ENCODE measurements at places on chromosomes 3 and 15.

DNA sequence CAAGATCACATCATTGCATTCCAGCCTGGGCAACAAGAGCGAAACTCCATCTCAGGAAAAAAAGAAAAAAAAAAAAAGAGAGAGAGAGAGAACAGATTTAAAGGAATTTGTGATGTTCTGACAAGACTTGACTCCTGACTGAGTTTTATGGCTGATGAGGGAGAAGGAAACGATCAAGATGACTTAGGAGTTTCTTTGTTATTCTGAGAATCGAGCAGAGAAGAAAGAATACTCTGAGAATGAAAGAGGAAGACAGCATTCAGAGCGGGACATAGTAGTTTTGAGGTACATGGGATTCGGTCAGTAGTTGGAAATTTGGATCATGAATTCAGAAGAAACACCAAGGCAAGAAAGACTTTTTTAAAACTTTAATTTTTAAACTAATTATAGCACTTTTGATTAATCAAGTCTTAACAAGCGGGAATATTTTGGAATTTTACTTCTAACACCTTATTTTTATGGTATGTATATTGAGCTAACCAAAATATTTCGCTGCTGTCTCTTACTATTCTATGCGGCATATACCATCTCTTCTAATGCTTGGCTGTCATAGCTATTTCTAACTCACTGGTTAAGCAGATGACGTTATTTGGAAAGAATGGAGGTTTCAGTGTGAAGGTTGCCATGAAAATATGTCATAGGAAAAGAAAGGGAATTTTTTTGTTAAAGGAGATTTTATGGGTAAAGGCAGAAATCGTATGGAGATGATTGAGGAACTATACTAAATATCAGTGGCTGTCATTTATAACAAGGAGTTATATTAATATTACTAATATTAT is 644.1 kb downstream of the RBMS3 start:
- no peak for DNase-seq

DNA sequence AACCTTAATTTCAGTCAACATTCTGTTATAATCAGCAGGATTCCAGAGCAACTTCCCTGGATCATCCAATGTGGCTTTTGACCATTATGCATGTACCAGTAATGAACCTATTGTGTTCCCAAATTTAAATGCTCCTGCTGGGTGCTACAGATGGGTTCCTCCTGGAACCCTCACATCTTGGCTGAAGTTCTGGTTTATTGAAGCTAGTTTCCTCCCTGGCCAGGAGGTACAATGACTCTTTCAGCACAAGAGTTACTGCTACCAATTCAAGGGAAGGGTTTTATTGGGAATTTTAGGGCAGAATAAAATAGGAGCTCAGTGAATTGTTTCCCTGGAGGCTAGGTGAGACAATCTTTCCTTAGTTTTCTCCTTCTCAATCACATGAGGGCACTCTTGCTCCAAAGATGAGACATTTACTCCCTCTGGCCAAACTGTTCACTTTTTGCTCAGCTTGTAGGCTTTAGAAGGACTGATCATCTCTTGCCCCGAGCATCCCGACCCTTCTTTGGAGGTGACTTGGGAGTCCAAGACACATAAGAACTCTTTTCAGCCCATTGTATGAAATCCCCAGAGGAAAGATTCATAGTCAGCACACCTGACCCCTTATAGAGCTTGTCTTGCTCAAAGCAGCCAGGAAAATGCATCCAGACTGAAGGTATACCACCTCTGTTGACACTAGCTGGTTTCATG is 8.8 kb upstream of the NPHP3 start:
- no peak for DNase-seq

- DNase-seq: no peak
These were observed 12.4 kb downstream of the RIOX2 start for GRCh38 chr3:97959872-97960271.

- no peak for DNase-seq
These were observed 95.2 kb downstream of the AQP9 start for GRCh38 chr15:58233341-58233740.

DNA sequence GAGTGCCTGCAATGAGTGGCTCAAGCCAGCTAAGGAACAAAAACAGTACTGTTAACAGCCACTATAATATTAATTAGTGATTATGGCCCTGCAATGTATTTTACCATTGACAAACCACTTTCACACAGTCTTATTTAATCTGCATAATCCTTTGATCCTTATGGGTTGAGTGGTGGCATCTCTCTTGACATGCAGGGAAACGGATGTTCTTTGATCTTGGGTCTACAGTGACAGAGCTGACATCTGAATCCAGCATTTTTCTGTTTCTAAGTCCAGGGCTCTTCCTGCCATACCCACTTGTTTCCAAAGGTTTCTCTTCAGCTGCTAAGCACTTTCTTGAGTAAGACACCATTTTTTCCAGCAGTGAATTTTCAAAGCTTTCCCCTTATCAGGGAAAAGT is 277.7 kb upstream of the ROPN1 start:
- no peak for DNase-seq

DNA sequence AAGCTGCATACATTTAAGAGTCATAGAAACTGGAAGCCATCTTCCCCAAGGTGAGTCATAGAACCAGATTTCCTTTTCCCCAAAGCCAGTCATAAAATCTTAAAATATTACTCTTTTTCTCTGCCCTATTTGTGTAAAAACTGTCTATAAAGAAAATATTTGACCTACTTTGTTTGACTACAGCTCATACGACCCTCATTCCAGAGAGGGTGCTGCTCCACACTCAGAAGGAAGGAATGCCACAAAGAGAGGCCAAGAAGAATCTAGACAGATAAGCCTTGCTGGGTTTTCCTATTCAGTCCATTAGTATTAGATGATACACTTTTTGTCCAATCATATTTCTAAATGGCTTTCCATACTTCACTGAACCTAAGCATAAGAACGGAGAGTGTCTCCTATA is 671.6 kb upstream of the SGO1 start:
- DNase-seq: no peak

GRCh38 chr15:44250566-44251205 is 37.8 kb upstream of the GOLM2 start:
- DNase-seq: no peak

- DNase-seq: no peak
These were observed 34.5 kb downstream of the MGLL start for GRCh38 chr3:127787571-127788365.

DNA sequence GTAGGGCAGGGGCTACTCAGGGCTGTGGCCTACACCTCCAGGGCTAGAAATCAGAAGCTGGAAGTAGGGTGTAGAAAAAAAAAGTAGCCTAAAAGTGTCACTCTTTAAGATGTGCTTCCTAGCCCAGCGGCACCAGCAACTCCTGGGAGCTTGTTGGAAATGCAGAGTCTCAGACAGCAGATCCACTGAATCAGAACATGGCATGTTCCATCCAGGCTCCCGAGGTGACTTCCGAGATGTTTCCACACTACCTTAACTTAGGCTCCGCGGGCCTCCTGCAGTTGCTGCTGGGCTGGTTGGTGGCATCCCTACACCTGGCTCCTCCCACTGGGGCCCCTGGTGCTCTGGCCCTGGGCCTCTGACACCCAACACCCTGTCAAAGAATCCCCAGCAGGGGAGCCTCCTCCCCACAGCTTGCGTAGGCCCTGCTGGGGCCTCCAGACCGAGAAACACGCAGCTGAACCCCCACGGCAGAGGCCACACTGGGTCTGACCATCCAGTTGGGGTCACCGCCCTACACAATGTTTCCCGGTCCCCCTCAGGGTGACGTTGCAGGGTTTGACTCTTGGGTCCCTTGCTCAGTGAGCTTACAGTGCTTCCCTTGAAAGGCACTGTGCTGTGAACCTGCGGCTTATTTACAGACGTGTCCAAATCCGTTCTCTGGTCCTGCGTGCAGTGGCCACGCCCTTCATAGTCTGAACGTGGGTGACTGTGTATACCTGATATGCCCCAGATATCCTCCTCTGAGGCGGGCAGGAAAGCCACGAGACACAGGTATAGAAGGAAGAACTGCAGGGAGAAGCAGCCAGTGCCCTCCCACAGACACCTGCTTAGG is 46.5 kb downstream of the FAM174B start:
- DNase-seq: no peak

GRCh38 chr15:65791335-65792137 is 557 bp downstream of the DENND4A start:
- DNase-seq: no peak

DNA sequence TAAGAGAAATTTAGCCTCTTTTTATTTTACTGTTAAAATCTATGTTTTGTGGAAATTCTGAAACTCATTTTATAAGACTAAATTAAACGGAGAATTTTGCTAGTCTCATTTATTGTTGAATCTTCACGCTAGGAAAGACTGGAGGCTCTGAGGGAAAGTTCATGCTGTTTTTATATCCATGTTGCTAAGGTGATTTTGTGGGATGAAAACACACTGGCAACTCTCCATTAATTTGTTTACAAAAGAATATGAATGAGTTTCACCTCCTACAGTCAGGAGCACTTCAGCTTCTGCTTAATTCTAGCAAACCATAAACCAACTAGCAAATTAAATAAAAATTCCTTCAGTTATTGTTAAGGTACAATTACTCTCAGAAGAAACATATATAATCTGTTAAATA is 195.4 kb downstream of the RAP2B start:
- no peak for DNase-seq

- no peak for DNase-seq
These were observed 75.2 kb downstream of the NEO1 start for GRCh38 chr15:73127302-73127936.

DNA sequence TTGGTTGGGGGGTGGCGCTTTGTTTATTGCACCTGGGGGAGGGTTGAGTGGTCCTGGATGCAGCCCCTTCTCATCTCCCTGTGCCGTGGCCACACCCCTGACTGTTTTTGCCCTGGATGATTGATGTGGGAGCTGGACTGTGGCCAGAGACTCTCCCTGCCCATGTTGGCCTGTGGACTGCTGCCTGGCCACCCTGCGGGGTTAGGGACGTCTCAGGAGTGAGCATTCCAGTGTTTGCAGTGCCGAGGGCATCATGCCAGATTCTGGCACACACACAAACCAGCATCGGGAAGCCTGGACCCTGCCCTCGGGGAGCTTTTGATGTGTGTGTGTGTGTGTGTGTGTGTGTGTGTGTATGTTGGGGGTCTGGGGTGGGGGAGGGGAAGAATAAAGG is 15.8 kb downstream of the APBA2 start:
- no peak for DNase-seq

GRCh38 chr3:72485641-72486040 is 362.6 kb downstream of the SHQ1 start:
- DNase-seq: no peak

DNA sequence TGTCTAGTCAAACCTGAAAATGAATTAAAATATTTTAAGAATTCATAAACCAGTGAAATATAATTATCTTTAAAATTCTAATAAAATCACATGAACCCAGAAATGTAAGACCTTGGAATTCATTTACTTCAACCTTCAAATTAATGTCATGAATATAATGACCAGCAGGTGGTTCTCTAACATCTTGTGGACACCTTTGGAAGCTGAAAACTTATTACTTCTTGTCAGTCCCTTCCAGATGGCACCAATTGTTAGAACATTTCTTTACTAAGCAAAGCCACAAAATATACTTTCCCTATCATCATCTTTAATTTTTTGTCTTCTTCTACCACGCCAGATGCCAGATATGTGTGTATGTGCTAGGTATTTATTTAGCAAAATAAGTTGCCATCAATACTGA is 240.0 kb downstream of the MBNL1 start:
- no peak for DNase-seq

DNA sequence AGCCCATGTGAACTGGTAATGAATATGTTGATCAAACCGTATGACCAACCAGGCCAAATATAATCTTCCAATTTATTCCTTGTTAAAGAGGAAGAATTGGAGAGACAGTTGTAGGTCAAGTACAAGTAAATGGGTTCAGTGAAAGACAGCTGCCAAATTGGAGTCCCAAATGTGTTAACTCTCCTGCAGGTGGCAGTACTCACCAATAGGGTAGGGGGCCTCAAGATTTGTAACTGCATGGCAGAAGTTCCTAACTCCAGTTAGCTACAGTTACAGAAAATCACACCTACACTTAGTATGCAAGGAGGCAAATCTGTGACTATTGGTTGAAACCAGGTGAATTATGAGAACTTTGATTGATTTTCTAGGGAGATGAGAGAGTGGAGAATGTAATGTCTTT is 278.0 kb downstream of the ZBBX start:
- no peak for DNase-seq

- DNase-seq: no peak
These were observed 45.2 kb downstream of the CGNL1 start for GRCh38 chr15:57421551-57421950.

DNA sequence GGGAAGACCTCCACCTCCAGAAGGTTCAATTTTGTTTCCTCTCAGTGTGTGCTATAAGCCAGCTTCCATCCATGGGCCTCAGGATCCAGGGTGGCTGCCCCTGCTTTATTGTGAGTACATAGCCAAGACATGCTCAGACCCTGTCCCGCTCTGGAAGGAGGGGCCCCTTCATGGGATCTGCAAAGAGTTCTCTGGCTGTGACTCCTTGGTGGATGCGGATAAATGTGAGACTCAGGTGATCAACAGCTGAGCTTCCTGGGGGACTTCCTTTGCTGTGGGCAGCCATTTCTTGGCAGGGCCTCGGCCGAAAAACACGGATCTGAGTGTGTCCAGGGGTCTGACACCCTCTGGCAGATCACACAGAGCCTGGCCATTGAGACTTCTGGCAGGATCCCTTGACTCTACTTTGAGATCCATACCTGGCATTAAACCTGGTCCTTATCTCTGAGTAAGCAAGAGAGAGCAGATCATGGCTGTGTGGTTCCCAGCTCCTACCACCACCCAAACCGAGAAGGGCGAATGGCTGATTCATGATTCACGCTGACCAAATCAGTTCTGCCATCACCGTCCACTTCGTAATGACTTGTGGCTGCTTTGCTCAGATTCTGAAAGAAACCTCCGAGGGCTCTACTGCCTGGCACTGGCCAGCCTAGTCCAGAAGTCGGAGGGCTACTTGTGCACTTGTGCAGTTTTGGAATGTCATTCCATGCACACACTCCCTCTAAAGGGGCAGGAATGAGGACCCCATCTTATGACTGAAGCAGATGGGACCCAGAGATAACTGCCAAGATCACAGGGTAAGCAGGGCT is 68.1 kb downstream of the SENP2 start:
- no peak for DNase-seq

DNA sequence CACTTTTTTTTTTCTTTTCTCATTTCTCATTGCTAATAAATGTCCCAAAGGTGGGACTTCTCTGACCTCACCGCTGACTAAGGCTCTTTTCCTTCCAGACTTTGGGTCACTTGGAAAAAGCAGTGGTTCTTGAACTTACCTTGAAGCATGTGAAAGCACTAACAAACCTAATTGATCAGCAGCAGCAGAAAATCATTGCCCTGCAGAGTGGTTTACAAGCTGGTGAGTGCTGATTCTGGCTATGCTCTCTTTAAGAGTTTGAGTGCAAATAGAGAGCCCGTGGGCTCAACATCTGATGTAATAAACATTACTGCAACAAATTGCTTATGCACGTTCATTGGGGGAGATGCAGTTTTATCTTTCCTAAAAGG is 2.0 kb downstream of the BHLHE40 start:
- no peak for DNase-seq

GRCh38 chr3:174333640-174334039 is 525.5 kb upstream of the NAALADL2 start:
- no peak for DNase-seq

GRCh38 chr15:78909791-78910228 is 35.0 kb downstream of the CTSH start:
- no peak for DNase-seq
